Activated naive CD8-positive, alpha-beta T cell treated with anti-CD3 and anti-CD28 coated beads, Interleukin-2, amount 10 ng/mL, durations not matched to agents 7 days and 5 days (primary cell): ENCODE measurements at places on chromosomes 12 and 14. TPM values are rescaled to one million over a fixed set of nuclear protein-coding genes. Genes with fewer than 3 reads are reported as not detected.

DNA sequence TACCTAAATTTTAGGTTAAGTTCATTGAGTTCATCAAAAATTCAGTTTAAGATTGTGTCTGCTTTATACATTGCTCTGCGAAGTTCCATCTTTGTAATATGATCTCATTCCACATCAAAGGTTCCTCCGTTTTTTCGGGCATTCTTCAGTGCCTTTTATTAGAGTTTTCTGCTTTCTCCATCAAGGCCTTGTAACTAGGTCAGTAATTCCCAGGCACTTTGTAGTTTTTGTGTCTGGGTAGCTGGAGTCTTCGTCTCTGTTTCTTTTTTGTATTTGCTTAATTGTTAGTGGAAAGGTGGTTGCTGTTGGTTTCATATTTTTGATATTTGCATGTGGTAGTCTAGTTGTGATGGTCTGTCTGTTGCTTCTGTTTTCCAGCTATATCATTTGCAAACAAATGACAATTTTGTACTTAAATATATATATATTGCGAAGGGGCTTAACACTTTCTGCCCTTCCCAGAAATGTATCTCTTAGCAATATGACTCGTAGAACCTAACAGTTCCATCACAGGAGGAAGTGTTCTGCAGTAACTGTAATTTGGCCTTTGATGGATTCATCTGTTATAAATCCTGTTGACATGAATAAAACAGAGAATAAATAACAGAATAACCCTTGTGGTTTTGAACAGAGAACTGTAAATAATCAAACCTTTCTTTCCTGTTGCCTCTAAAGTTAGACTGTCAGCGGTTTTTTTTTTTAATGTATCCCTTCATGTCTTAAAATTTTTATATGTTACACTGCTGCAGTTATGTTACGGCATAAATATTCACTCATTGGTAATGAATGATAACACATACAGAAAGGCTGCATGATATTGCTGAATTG is 88.4 kb upstream of the DYNC1H1 start:
- H3K36me3 ChIP-seq, result peaks cover 7% of the 10 kb centered on the region
- H3K4me1 ChIP-seq, result peaks cover 36% of the 10 kb centered on the region
- H3K4me3 ChIP-seq, result peak overlapping the region; percentile 48
- no peak for DNase-seq
- no peaks in the 10 kb centered on the region for H3K27me3 ChIP-seq

TTC5 gene
- 22.2 TPM for total RNA-seq

TC2N gene
- total RNA-seq, result 181 TPM

- H3K4me3 ChIP-seq, result no peak overlapping the region
- H3K4me1 ChIP-seq, result peaks cover 59% of the 10 kb centered on the region
- H3K36me3 ChIP-seq, result peaks cover 48% of the 10 kb centered on the region
- no peak for DNase-seq
Measured at GRCh38 chr14:69664865-69665526, 53.6 kb downstream of the SUSD6 start.

DNA sequence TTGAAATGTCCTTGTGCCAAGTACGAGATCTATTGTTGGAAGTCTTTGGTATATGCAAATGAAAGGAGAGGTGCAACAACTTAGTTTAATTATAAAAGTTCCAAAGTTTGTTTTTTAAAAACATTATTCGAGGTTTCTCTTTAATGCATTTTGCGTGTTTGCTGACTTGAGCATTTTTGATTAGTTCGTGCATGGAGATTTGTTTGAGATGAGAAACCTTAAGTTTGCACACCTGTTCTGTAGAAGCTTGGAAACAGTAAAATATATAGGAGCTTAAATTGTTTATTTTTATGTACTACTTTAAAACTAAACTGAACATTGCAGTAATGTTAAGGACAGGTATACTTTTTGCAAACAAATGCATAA is 2.3 kb downstream of the HSPA2 start:
- peaks cover 2% of the 10 kb centered on the region for H3K36me3 ChIP-seq
- peaks cover 60% of the 10 kb centered on the region for H3K27me3 ChIP-seq
- H3K27ac ChIP-seq, result no peak overlapping the region
- no peak for DNase-seq
- peaks cover 23% of the 10 kb centered on the region for H3K4me1 ChIP-seq

GRCh38 chr12:46450279-46450748 is 77.7 kb upstream of the SLC38A2 start:
- peaks cover 26% of the 10 kb centered on the region for H3K4me1 ChIP-seq
- no peak overlapping the region for H3K4me3 ChIP-seq
- no peak overlapping the region for H3K27ac ChIP-seq
- H3K27me3 ChIP-seq, result no peaks in the 10 kb centered on the region
- H3K36me3 ChIP-seq, result peaks cover 22% of the 10 kb centered on the region

DNA sequence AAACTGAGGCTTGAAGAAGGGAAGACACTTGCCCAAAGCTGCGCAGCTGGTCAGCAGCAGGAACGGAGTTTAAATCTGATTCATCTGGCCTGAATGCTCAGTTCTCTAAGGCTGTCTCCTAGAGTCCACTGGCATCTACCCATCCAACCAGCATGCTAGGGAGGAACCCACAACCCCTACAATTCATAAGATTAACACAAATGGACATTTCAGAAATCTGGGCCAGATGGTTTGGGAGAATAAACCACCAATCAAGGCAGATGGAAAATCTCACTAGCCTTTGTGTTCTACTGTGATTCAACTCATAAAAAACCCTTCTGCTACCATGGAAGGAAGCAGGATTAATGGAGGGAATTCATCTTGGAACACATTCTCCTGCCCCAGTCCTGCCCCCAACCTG is 67.8 kb downstream of the WSCD2 start:
- DNase-seq, result no peak
- H3K27ac ChIP-seq, result no peak overlapping the region
- H3K4me1 ChIP-seq, result no peaks in the 10 kb centered on the region
- no peak overlapping the region for H3K4me3 ChIP-seq
- no peaks in the 10 kb centered on the region for H3K36me3 ChIP-seq

DNA sequence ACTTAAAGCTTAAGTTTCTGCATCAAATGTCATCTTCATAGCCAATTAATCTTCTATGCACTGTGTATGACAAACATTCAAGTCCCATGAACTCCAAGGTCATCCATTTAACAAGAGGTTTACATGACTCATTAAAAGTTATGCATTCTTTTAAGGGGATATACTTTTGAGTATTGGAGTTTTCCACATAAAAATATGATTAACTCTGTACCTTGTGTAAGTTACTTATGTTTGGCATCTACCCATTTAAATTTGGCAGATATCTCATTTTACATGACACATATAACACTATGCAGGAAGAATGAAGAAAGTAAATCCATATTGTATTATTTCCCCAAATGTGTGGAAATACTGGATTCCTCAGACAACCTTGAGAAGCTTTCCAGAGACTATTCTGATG is 240.2 kb downstream of the PAX9 start:
- H3K4me3 ChIP-seq, result no peak overlapping the region
- no peak overlapping the region for H3K27ac ChIP-seq
- H3K4me1 ChIP-seq, result no peaks in the 10 kb centered on the region
- no peak for DNase-seq
- H3K36me3 ChIP-seq, result no peaks in the 10 kb centered on the region
- no peaks in the 10 kb centered on the region for H3K27me3 ChIP-seq

DNA sequence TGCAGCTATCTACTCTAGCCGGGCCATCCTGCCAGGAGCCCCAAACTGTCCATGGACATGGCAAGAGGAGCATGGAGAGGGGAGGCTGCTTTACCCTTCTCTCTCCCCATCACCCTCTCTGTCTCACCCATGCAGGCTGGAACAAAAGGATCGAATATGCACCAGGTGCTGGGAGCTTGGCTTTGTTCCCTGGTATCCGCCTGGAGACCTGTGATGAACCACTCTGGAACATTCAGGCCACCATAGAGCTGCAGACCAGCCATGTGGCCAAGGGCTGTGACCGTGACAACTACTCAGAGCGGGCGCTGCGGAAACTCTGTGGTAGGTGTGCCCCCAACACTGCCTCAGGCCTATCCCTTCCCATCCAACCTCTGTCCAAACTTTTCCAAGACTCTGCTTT is 5.9 kb downstream of the CLSTN3 start:
- H3K27ac ChIP-seq, result no peak overlapping the region
- no peak for DNase-seq

DNA sequence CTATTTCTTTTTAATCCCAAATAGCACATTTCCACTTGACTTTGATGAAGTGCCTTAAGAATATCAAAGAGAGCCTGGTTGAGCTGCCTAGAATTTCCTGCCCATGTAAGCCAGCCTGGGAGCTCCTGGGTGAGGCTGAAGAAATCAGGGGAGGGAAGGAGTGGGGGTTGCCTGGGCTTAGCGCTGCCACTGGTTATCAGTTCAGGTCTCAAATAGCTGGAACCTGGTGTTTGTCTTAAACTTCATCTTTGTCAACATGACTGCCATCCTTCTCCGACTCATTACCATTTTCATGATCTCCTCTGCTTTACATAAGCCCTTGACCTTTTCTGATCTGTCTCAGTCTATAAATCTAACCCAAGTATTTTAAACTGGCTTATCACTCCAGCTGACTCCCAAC is 151.5 kb downstream of the TTC8 start:
- no peak overlapping the region for H3K4me3 ChIP-seq
- peaks cover 1% of the 10 kb centered on the region for H3K4me1 ChIP-seq
- H3K36me3 ChIP-seq, result no peaks in the 10 kb centered on the region
- DNase-seq, result no peak

GRCh38 chr12:6956021-6956727 is 5.0 kb downstream of the PTPN6 start:
- H3K27me3 ChIP-seq, result no peaks in the 10 kb centered on the region
- peaks cover 65% of the 10 kb centered on the region for H3K36me3 ChIP-seq
- H3K4me3 ChIP-seq, result peak overlapping the region; percentile 100
- peaks cover 68% of the 10 kb centered on the region for H3K4me1 ChIP-seq
- peak overlapping the region; percentile 100 for H3K27ac ChIP-seq

DNA sequence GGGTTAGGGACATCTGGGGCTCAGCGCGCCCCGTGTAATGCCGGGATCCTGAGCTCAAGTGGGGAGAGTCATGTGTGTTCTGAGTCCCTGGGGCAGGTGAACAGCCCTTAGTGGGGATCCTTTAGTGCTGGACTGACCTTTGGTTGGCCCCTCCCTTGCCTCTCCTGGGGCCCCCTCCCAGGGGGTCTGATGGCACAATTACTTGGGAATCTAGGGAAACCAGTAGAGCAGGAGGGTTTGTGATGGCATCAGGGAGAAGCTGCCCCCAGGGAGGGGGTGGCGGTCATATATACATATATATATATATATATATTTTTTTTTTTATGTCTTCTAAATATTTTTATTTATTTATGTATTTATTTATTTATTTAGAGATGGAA is at the start of gene MORN3:
TSS of gene MORN3 (minus strand) at position 134 of the 380 bp plus-strand sequence. CDS start 171 bp downstream, outside the sequence.
- H3K4me1 ChIP-seq, result peaks cover 44% of the 10 kb centered on the region
- H3K27ac ChIP-seq, result peak within 1 kb of the TSS; percentile 9
- H3K36me3 ChIP-seq, result peaks cover 10% of the 10 kb centered on the region
- DNase-seq, result no peak
- H3K27me3 ChIP-seq, result no peaks in the 10 kb centered on the region

DNA sequence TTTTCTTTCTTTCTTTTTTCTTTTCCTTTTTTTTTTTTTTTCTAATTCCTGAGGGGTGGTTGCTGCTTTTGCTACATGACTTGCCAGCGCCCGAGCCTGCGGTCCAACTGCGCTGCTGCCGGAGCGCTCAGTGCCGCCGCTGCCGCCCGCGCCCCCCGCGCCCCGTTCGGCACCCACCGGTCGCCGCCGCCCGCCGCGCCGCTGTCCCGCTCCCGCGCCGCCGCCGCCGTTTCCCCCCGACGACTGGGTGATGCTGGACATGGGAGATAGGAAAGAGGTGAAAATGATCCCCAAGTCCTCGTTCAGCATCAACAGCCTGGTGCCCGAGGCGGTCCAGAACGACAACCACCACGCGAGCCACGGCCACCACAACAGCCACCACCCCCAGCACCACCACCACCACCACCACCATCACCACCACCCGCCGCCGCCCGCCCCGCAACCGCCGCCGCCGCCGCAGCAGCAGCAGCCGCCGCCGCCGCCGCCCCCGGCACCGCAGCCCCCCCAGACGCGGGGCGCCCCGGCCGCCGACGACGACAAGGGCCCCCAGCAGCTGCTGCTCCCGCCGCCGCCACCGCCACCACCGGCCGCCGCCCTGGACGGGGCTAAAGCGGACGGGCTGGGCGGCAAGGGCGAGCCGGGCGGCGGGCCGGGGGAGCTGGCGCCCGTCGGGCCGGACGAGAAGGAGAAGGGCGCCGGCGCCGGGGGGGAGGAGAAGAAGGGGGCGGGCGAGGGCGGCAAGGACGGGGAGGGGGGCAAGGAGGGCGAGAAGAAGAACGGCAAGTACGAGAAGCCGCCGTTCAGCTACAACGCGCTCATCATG is 654 bp downstream of the FOXG1 start:
- peaks cover 2% of the 10 kb centered on the region for H3K36me3 ChIP-seq
- DNase-seq, result no peak
- peaks cover 44% of the 10 kb centered on the region for H3K27me3 ChIP-seq
- peaks cover 8% of the 10 kb centered on the region for H3K4me1 ChIP-seq

DNA sequence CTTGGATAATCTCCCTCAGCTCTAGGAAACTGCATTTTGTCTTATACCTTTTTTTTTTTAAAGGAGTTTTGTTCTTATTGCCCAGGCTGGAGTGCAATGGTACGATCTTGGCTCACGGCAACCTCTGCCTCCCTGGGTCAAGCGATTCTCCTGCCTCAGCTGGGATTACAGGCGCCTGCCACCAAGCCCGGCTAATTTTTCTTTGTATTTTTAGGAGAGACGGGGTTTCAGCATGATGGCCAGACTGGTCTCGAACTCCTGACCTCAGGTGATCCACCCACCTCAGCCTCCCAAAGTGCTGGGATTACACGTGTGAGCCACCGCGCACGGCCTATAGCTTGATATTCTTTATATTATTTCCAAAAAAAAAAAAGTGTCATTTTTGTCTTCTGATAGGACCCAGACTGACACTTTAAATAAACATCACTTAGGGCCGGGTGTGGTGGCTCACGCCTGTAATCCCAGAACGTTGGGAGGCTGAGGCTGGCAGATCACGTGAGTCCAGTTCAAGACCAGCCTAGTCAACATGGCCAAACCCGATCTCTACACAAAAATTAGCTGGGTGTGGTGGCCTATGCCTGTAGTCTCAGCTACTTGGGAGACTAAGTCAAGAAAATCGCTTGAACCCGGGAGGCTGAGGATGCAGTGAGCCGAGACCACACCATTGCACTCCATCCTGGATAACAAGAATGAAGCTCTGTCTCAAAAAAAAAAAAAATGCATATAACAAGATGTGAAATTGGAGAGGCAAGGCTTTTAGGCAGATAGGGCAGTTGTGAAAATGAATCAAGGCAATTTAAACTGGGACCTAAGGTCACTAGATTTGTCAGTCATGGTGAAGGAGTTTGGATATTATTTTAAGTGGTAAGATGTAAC is 18.4 kb downstream of the SLC2A3 start:
- peaks cover 34% of the 10 kb centered on the region for H3K4me1 ChIP-seq
- H3K4me3 ChIP-seq, result no peak overlapping the region
- peaks cover 34% of the 10 kb centered on the region for H3K36me3 ChIP-seq

GRCh38 chr12:100553936-100554335 is 19.5 kb upstream of the GAS2L3 start:
- no peak overlapping the region for H3K4me3 ChIP-seq
- no peak for DNase-seq
- H3K36me3 ChIP-seq, result no peaks in the 10 kb centered on the region
- peaks cover 5% of the 10 kb centered on the region for H3K27me3 ChIP-seq
- no peaks in the 10 kb centered on the region for H3K4me1 ChIP-seq
- no peak overlapping the region for H3K27ac ChIP-seq
